Stimulated activated CD4-positive, alpha-beta T cell treated with anti-CD3 and anti-CD28 coated beads, Interleukin-4, amount 100 ng/mL, for 1 hour (primary cell): ENCODE measurements at places on chromosomes 12 and 14.

DNA sequence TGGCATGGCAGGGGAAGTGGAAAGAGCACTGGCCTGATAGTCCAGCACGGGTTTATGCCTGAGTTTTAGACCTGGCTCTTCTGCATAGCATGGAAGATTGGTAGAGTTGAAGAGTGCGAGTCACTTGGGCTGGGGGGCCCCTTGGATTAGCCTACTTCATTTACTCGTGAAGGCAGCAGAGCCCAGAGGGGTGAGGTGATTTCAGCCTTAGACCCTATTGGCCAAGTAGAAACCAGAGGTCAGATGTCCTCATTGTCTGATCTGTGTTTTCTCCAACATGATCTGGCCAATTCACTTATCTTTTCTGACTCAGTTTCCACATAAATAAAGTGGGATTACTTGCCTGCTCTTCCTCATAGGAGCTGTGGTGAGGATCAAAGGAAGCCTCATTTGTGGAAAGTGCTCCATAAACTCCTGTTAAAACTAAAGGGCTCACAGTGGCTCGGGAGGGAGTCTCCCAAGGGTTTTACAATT is 1.9 kb downstream of the PLEKHG3 start:
- no peak for DNase-seq

GRCh38 chr12:65055859-65056258 is 65.2 kb downstream of the WIF1 start:
- no peak for DNase-seq

DNA sequence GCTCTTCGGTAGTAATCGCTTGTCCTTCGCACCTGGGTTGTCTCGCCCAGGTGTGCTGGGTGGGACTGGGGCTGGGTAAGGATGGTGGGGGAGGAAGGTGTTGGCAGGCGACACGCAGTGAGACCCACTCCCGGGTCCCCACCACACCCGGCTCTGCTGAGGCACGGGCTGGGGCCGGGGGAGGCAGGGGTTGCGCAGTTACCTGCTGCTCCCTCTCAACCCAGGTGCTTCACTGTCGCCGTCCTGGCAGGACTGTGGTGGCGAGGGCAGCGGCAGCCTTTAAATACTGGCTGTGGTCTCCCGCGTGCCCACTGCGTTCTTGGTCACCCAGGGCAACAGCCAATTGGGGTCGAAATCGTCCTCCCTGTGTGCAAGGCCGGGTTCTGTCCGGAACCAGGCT is at the start of gene CCER1:
CCER1 (minus strand) TSS at position 256 of the 400 bp plus-strand sequence. CDS start 434 bp downstream, outside the sequence.
- DNase-seq: no peak

GRCh38 chr12:71135812-71136176 is 22.0 kb downstream of the TSPAN8 start:
- DNase-seq: no peak

DNA sequence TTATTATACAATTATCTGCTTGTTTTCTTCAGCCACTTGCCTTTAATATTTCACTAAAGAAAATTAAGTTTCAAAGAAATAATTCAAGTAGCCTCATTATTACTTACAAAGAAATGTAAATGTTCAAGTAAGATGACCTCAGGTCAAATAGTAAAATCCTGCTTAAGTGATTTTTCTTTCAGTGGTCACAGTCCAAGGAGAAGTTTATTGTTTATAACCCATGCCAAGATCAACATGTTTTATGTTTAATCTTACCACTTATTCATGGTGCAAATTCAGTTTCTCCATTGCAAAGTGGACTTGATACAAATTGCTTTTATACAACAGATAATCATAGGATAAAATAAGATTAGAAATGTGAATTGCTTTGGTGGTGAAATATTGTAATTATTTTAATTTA is 370.2 kb upstream of the FLRT2 start:
- DNase-seq: no peak

DNA sequence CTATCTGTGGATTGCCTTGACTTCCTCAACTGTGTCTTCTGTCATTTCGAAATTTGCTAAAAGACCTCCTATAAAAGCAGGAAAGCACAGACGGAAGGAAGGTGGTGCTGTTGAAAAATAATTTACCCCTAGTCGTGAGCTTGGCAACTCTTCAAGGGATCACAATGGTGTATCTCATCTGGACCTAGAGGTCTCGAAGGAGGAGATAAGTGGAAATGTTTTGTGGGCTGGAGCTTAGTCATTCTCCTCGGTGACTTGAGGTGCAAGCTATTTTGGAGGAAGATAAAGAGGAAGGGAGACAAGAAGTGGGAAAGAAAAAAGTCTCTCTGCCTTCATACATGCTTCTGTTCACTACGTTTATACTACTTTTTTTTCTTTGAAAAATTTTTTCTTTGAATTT is 89.9 kb downstream of the FLRT2 start:
- no peak for DNase-seq

GRCh38 chr14:70121521-70121920 is 67.2 kb downstream of the SLC8A3 start:
- DNase-seq: no peak
